ENCODE measurements at places on chromosomes 6 and 20.
A peak's percentile ranks its signal among the peaks of the same experiment; 100 is the strongest.

DNA sequence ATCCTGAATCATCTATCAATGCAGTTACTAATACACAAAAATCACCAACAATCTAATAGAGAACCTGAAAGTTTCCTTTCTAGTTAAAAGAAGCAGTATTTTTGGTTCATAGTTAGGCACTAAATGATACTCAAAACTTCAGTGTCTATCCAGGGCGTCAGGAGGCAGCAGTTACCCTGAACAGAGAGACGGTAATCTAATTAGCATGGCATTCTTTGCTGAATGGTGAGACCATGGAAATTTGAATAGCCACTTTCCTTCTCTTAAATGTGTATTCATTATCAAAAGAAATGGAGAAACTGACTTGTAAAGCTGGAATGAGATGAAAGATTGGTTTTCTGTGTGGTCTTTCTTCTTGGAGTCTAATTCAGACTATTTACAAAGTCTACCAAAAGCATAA is 146.6 kb upstream of the BMP5 start:
- no peak for DNase-seq

DNA sequence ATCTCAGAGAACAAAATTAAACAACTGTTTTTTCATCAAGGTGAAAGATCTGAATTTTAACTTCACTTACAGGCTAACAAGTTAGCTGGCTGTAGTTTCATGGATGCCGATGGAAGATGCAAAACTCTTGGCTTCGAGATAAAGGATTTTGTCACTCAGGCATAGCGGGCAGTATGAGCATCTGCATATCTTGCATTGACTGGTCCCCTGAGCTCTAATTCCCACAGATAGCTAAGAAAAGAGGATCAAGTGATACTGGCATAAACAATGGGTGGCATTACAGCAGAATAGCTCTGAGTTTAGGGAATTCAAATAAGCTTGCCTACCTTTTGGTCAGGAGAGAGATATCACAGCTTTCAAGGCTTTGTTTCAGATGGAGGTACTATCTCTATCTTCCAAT is 1.8 kb upstream of the CLVS2 start:
- no peak for DNase-seq

- DNase-seq, result no peak
Measured at GRCh38 chr6:92125681-92126080, 1293.7 kb downstream of the EPHA7 start.

- no peak for DNase-seq
Measured at GRCh38 chr6:34070315-34071135, 75.4 kb downstream of the GRM4 start.

- DNase-seq, result peak; percentile 72
Measured at GRCh38 chr6:3209114-3210023, 18.1 kb downstream of the TUBB2B start.

DNA sequence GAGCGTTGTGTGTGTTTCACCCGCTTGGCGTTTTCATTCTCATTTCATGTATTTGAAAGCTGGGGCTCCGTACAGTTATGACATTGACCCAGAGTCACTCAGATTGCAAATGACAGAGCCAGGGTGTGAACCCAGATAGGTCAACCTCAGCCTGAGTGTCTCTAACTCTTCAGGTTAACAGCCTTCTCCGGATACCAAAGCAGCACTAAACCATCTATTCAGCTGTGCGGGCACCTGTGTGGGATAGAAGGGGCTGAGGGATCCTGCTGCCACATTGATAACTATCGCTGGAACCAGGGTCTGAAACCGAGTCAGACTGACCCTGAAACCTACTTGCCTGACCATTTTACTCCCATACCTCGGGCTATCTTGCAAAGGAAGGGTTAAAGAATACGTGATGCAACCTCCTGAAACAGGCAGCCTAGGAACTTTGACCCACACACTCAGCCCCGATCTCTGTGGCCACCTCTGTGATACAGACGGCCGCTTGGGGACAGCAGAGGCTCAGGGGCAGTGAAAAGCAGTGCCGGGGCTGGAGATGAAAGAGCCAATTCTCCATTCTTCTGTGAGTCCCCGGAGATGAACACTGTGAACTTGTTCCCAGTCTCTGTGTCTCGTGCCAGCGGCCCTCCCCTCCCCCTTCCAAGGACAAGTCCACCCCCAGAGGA is 233.5 kb upstream of the QKI start:
- DNase-seq, result no peak

DNA sequence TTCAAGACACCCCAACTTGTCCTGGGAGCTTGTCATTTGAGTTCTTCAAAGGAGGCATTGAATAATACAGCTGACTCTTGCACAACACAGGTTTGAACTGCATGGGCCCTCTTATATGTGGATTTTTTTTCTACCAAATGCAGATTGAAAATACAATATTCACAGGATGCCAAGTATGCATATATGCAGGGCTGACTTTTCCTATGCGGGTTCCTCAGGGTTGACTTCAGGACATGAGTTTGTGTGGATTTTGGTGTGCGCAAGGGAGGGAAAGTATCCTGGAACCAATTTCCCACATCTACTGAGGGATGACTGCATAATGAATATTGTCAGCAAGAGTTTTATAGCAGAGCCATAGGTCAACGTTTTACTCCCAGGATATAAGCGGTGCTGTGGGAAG is 70.0 kb upstream of the RALY start:
- DNase-seq, result no peak

GRCh38 chr6:69643688-69644087 is 153.1 kb downstream of the LMBRD1 start:
- DNase-seq, result no peak

DNA sequence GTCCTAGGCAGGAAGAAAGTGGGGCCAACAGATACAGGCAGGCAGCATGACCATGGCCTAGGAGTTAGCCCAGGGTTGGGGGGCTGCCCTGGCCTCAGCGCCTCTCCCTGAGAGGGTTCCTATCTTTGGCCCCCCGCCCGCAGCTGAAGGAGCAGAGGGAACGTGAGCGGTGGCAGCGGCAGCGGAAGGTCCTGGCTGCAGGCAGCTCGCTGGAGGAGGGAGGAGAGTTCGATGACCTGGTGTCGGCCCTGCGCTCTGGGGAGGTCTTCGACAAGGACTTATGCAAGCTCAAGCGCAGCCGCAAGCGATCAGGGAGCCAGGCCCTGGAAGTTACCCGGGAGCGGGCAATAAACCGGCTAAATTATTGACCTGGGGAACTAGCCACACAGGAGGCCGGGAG is 32.6 kb downstream of the MOCS1 start:
- no peak for DNase-seq

Measured in kidney (tissue), 22 donors.